ENCODE measurements at places on chromosomes 12 and 14.

DNA sequence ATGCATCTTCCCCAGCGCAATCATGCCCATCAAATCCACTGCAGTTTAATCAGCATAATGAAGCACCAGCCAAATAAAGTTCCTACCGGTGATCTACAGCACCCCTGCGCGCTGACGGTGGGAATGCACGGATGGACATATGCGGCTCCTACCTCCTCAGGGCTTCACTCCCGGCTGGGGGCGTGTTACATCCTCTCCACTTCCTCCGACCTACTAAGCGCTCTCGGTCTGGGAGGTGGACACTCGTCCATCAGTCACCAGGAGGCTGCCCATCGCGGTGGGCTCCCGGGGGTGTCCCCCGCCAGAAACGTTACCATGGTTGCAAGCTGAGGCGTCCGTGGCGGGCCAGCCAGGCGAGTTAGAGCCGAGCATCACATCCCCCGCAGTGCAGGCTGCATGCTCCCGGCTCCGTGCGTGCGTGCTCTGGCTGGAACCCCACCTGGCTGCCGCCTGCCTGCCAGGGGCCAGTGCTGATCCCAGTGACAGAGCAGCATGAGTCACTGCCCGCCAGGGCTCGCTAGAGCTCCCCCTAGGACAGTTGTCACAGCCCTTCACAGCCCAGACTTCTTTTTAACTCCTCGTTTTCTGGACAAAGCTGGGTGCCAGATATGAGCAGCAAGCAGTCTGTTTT lies 73.0 kb downstream of the CIT start:
- peak; percentile 73 for DNase-seq

DNA sequence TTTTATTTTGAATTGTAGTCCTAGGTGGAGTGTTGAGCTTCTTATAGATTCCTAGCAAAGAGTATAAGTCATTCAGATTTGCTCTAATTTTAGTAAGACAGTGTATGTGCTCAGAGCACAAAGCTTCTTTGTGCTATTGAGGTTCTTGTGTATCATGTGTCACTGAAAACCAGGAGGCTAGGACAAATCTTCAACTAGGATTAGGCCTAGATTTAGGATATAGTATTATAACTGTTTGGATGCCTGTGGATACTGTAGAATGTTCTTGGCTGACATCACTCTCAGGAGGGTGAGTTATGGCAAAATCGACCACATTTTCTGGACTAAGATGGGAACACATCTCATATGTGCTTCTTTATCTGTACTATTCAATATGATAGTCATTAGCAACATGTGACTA lies 86.5 kb downstream of the DHRS2 start:
- no peak for DNase-seq

DNA sequence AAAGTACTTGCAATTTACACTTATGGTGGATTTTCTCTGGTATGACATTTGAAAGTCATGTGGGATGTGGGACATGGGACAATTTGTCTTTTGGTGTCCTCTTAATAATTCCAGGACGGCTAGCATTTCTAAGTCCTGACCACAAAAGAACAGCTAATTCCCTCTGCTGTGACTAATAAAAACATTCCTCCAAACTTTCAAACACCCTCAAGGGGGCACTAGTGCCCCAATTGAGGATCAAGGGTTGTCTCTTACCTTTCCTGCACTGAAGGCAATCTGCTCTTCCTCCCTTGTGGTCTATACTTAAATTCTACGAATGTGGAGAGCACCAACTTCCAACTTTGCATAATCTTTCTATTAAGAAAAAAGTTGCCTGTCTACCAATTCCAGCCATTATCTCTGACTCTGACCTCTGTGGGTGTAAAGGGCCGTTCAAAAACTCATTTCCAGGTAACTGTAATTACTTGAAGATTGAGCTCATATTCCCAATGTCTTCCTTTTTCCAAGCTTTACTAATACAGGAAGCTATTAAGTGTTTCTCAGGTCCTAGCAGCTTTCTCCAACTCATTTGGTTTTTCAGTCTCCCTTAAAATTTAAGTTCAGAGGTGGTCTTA lies 210.2 kb downstream of the PTPRO start:
- no peak for DNase-seq

GRCh38 chr14:35543006-35543405 lies 9.0 kb downstream of the INSM2 start:
- DNase-seq = no peak

DNA sequence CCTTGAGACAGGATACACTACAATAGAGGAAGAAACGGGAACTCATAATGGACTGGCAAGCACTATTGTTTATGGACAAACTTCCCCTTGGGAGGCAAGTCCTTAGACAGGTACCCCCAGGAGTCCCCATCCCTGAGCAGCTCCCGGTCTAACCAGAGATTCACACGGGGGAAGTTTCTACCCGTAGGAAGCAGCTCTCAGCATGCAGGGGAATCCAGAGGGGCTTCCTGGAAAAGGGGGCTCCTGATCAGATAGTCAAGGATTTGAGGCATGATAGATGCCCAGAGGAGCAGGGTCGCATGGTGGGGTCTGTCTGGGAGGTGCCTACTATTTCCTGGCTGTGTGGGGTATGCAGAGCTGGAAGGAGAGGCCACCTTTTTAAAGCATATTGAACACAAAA lies 282.4 kb upstream of the RTL1 start:
- DNase-seq = no peak

GRCh38 chr12:12807970-12808702 lies 5.0 kb upstream of the DDX47 start:
- no peak for DNase-seq

DNA sequence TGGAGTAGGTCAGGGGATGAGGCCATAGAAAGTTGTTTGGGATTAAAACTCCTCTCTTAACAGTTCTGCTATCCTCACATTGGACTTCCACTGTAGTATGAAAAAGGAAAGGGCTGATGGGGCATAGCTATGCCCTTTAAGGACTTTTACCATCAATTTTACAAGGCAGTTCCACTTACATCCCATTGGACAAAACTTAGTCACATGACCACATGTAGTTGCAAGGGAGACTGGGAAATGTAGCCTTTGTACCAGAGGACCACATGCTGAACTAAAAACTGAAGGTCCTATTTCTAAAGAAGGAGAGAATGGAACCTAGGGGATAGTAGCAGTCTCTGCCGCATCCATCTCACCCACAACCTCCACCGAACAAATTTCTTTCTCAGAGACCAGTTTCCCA lies 6.8 kb upstream of the SLC5A8 start:
- no peak for DNase-seq

DNA sequence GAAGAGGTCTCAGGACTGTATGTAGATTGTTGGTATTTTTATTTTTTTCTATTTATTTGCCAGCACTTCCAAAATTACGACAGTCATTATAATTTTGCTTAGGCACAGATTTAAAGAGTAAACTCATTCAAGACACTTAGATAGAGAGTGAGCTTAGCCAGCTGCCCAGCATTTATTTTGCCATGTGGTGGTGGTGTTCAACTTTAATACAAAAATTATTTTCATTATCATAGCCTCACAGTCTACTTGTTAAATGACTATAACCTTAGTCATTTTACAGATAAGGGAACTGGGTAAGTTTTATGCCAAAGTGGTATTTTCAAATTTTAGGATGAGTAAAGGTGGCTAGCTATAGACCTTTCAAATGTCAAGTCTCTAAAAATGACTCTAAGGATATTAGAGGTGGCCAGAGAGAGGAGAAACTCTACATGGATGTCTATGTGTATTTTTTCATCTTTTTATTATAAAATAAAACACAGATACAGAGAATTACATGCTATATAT lies 66.7 kb downstream of the LRRC9 start:
- no peak for DNase-seq

DNA sequence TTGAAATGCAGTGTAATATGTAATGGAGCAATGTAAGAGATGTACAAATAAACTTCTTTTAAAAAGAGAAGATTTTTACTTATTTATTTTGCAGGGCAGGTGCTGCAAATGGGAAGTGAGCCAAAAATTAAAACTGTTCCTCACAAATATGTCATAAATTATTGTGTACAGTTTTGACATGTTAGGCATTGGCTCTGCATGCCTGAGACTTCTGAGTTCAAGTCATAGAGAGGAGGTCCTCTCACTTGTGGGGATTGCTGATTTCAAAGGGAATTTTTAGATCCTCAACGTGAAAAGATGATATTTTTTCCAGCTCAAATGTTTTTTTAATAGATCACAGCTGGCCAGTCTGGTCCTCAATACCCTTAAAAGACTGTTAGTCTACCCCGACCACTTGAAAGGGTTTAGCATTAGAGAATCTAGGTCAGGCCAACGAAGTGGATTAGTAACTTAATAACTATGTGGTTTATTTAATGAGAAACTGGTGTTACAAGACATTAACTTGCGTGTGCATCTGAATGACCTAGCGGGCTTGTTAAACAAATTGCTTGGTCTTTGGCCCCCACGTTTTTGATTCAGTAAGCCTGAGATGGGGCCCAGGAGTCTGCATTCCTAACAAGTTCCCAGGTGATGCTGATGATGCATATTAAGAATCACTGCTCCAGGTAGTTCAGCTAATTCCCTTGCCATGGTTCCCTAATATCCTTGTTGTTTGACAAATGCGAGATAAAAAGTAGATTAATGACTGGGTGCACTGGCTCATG lies 30.9 kb upstream of the WDR89 start:
- DNase-seq = no peak

- DNase-seq = no peak
Measured at GRCh38 chr12:41108032-41108431, 80.1 kb upstream of the PDZRN4 start.

DNA sequence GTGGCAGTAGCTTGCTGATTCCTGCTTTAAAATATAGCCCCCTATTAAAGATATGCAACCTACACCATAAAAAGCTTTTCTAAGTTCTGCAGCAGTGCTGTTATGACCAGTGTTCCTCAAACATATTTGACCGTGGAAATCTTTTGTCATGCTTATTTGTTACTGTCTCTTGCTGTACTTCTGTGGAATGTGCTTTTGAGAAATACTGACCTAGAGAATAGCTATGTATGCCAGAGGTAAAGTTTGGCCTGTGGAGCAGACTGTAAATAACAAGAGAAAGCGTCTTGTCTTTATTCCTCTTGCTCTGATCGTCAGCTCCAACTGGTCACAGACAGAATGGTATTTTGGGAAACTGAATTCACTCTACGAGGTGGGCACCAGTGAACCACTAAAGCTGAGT lies 239.0 kb downstream of the FBXL14 start:
- DNase-seq = no peak

GRCh38 chr12:19382111-19382526 lies 57.2 kb upstream of the AEBP2 start:
- no peak for DNase-seq

DNA sequence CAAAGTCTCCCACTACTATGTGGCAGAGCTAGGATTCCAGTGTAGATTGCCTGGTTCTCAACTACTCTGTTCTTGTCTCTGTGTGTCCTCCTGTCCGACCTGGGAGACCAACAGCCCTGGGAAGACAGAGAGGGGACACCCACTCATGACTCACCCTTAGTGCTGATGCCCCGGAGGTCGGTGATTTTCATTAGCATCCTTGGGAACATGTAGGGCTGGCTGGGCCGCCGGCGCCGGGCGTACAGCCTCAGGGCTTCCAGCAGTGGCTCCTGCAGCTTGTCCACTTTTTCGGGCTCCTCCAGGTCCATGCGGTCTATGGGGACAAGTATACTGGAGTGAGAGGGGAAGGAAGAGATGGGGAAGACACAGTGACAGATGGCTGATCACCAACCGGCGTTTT lies 5.9 kb upstream of the ITGB7 start:
- DNase-seq = no peak

GRCh38 chr14:88522393-88522792 lies 32.4 kb downstream of the PTPN21 start:
- no peak for DNase-seq

GRCh38 chr12:93191423-93191822 lies 186.3 kb upstream of the NUDT4 start:
- DNase-seq = no peak

- DNase-seq = no peak
Measured at GRCh38 chr12:114744691-114745090, 60.7 kb upstream of the TBX3 start.

GRCh38 chr12:98741556-98742265 lies 96.6 kb downstream of the APAF1 start:
- DNase-seq = no peak

DNA sequence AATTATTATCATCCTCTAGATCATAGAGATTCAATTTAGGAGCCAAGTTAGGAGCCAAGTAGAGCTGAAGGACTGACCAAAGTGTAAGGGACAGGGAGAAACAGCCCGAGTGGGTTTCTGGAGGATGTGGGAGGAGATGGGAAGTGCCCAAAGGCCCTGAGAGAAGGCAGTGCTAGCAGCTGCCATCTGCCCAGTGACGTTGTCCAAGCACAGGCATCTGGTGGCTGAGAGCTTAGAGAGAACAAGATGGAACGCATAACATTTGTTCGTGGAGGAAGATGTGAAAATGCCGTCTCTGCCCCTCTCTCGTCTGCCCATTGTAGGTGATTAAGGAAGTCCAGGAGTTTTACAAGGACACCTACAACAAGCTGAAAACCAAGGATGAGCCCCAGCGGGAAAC lies 34.7 kb downstream of the CD9 start:
- no peak for DNase-seq

- no peak for DNase-seq
Measured at GRCh38 chr14:64416348-64416932, 28.3 kb downstream of the MTHFD1 start.

DNA sequence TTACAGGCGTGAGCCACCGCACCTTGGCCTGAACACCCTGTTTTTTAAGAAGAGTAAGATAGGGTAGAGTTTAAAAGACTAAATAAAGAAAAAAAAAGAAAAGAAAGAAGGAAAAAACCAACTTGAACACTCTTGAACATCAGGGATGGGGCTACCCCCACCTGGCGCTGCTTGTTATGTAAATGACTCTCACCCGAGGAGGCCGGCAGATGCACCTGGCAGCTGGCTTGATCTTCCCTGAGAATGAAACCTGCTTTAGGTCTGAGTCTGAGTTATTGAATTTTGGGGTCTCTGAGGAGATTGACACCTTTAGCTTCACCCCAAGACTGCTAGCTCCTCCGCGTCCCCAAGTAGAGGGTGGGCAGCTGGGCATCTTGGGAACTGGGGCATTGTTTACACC lies 15.5 kb upstream of the MEG3 start:
- no peak for DNase-seq

DNA sequence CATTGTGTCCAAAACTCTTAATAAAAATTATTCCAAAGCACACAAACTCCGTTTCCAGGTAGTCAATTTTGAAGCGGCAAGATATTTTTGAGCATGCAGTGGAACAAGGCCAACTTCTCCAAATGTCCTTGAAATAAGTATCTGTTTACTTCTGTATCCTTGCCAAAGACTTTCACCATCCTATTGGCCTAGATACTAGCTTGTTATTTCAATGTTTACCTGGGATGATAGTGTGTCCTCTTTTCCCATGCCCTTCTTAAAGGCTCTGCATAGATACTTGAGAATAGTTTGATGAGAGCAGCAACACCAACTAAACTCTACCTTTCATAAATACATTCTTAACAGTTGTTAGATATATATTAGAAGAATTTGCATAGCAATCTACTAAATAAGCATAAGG lies 160.9 kb downstream of the KCNC2 start:
- DNase-seq = no peak

DNA sequence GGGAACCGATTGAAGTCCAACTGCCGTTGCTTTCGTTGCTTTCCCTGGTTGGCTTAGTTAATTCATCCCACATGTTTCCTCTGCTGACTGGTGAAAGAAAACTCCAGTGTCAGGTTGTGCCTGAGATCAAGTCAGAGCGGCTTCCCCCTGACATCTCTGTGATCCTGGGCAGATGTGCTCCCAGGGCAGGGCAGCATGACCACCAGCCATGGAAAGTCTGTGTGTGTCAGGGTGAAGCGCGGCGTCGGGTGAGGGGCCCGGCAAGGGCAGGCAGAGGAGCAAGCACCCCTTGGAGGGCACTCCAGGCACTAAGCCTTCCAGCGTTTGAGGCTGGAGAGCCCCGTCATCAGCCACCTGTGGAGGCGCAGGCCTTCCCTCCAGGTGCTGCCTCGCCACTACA lies 54.5 kb upstream of the IGF1 start:
- DNase-seq = no peak

GRCh38 chr12:30155001-30155730 lies 371.4 kb upstream of the TMTC1 start:
- no peak for DNase-seq

All from NCI-H510A (cell line).